ENCODE measurements at places on chromosomes 6 and 20. TPM values are rescaled to one million over a fixed set of nuclear protein-coding genes. Genes with fewer than 3 reads are reported as not detected.

DNA sequence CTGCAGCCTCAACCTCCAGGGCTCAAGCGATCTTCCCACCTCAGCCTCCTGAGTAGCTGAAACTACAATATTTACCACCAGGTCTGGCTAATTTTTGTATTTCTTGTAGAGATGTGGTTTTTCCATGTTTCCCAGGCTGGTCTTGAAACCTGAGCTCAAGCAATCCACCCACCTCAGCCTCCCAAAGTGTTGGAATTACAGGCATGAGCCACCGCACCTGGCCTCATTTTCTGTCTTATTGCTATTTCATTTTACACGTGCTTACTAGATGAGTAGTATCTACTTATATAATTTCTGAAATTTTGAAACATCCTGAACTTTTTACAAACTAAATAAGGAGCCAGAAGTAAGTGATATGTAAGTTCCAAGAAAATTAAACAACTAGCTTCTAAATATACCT, 34.6 kb downstream of the CLIC5 start:
- DNase-seq = no peak

- no peak for DNase-seq
Measured at GRCh38 chr6:136030131-136030530, 178.6 kb downstream of the PDE7B start.

Gene ULBP2
- total RNA-seq = 17.3 TPM

- DNase-seq = no peak
Measured at GRCh38 chr20:20273286-20273685, 94.6 kb upstream of the INSM1 start.

- DNase-seq = no peak
Measured at GRCh38 chr6:11232770-11233626, 530 bp upstream of the NEDD9 start.

Measured in A172 (cell line).